Inflammatory macrophage treated with lipopolysaccharide for 1 hour (primary cell): ENCODE measurements at places on chromosomes 5 and 9.
A peak's percentile ranks its signal among the peaks of the same experiment; 100 is the strongest.

GRCh38 chr5:64315778-64316177, 150.1 kb downstream of the RNF180 start:
- no peak for DNase-seq

DNA sequence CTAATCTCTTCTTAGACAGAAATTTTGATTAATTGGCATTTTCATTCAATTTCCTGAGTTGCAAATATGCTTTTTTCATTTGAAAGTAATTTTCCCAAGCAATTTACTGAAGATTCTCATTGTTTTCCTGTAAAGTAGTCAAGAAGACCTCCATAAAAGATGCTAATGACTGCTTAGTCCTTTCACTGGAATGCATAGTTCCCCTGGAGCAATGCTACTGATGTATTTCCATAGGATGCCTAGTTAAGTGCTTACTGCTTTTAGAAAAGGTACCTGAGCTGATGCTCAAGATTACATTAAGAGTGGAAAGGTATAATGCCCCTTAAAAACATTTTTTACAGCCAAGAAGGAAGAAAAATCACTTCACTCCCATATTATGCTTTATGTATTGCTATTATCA, 109.2 kb upstream of the EMB start:
- no peak for DNase-seq

DNA sequence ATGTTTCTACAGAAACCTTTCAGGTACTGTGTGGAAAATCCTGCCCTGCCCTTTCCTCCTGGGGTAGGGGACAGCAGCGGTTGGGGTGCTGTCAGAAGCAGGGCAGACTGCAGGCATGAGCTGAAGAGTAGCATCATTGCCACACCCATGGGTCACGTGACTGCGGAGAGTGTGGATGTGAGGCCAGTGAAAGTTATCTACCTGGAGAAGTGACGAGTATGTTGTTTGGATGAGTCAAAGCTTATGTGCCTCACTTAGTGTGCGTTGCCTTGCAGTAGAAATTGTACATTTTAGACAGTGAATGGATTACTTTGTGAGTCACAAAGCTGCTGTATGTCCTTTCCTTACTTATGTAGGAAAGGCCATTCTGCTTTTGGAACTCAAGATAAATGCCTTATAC, 21.7 kb upstream of the ACTBL2 start:
- DNase-seq: no peak

- DNase-seq: peak; percentile 3
These were observed 115.4 kb downstream of the OXCT1 start for GRCh38 chr5:41754857-41755256.

GRCh38 chr9:29773676-29774075, 2200.4 kb upstream of the C9orf72 start:
- DNase-seq: peak; percentile 1

GRCh38 chr9:122058709-122059108, 34.4 kb downstream of the TTLL11 start:
- DNase-seq: no peak

DNA sequence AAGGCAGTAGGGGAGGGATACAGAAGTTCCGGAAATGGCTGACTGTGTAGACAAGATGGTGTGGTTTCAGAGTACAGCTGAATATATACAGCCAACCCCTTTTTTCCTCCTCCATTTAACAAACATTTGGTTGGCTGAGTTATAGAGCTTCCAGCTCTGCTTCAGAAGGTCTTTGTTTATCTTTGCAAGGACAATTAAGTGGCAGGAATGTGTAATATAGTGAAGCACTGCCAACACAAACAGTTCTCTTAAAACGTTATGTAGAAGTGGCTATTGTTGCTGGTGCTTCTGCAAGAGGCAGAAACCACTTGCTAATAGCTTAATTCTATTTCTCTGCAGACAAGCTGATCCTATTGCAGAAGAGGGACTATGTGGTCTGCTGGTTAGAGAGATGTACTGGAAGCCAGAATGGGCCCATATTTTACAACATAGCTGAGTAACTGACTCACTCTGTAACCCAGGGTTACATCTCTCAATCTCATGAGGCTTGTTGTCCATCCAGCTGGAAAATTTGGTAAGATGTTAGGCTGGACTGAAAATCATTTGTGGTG, 62.7 kb upstream of the OSMR start:
- DNase-seq: no peak

- no peak for DNase-seq
These were observed 69.8 kb downstream of the FAM78A start for GRCh38 chr9:131206495-131206894.
